ENCODE measurements at places on chromosomes 2 and 18.

DNA sequence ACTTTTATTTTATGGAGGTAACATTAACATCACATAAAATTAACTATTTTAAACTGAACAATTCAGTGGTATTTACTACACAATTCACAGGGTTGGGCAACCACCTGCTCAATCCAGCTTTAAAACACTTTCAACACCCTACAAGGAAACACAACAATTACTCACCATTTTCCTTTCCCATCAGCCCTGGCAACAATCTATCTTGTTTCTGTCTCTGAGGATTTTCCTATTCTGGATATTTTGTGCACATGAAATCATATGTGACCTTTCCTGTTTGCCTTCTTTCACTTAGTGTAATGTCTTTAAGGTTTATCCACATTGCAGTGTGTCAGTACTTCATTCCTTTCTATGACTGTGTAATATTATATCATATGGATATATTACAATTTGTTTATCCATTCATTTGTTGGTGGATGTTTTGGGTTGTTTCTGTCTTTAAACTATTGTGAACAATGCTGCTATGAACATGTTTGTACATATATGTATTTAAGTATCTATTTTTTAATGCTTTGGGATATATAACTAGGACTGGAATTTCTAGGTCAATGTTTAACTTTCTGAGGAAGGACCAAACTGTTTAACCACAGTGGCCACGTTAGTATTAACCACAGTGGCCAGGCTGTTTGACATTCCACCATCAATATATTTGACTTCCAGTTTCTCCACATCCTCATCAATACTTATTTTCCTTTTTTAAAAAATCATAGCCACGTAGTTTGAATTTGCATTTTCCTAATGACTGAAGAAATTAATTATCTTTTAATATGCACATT lies 72.4 kb upstream of the KIF5C start:
- DNase-seq: no peak

GRCh38 chr18:6728809-6729246 lies 688 bp upstream of the ARHGAP28 start:
- no peak for DNase-seq

GRCh38 chr18:68724021-68724420 lies 9.1 kb upstream of the TMX3 start:
- DNase-seq: no peak

DNA sequence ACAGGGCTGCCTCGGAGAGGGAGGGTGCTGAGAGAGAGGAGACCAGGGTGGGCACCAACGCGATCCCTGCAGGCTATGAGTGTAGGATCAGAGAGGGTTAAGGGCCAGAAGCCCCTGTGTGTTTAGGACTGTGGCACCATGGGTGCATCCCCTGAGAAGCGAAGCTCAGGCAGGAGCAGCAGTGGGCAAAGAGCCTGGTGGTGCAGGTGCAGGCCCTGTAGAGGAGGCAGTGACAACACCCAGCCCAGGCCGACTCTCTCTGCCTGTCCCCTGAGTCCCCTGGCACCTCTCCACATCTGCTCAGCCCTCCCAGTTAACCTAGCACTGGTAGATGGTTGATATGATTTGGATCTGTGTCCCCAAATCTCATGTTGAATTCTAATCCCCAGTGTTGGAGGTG lies 139.8 kb downstream of the RNF152 start:
- no peak for DNase-seq

- DNase-seq: no peak
Measured at GRCh38 chr2:64493788-64494187, 30.3 kb upstream of the AFTPH start.

GRCh38 chr2:100411841-100412292 lies 5.6 kb downstream of the CHST10 start:
- no peak for DNase-seq

- no peak for DNase-seq
Measured at GRCh38 chr2:56448403-56449001, 264.7 kb downstream of the CCDC85A start.

GRCh38 chr2:105438104-105438929 lies 39.5 kb upstream of the FHL2 start:
- no peak for DNase-seq

DNA sequence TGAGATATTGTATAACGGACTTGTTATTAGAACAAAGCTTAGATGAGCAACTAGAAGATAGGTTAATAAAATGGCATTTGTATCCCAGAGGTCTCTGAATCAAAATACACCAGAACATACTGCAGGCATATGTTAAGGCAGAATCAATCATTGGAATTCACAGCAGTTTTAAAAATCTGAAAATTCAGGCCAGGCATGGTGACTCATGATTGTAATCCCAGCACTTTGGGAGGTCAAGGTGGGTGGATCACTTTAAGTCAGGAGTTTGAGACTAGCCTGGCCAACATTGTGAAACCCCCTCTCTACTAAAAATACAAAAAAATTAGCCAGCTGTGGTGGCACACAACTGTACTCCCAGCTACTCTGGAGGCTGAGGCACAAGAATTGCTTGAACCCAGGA lies 405.2 kb downstream of the ZEB2 start:
- DNase-seq: no peak

- DNase-seq: no peak
Measured at GRCh38 chr18:13544953-13545352, 181.4 kb downstream of the FAM210A start.

GRCh38 chr2:144475044-144475443 lies 44.9 kb downstream of the ZEB2 start:
- DNase-seq: no peak

- peak; percentile 80 for DNase-seq
Measured at GRCh38 chr2:129877289-129877741, 102.2 kb upstream of the RAB6C start.

- DNase-seq: no peak
Measured at GRCh38 chr2:168789776-168790175, 12.7 kb upstream of the NOSTRIN start.

DNA sequence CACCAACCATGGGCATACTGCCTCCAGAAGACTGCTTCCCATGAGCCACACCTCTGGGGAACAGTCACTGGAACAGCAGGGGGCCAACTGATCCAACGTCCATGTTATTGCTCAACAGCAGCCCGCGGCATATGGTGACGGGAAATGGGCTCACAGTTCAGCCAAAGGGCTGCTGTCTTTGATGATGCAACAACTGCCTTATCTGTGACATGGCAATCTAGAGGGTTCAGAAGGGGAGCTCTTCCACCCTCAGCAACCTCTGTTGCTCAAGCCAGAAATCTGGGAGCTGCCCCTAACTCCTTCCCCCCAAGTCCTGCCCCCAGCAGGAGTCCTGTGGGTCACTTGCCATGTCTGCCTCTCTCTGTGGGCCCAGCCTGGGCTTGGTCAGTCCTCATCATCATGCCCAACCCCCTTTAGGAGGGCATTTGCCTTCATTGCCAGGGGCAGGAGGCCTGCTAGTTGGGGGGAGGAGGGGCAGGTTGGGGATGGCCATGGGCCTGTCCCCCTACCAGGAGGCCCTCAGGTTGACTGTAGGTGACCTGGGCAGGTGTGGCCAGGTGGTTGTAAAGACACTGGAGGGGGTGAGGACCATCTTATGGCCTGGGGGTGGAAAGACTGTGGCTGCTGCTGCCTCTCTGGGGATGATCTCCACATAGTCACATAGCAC lies 212.9 kb downstream of the CYP26B1 start:
- no peak for DNase-seq

GRCh38 chr2:109558076-109558882 lies 55.5 kb downstream of the SEPTIN10 start:
- no peak for DNase-seq

DNA sequence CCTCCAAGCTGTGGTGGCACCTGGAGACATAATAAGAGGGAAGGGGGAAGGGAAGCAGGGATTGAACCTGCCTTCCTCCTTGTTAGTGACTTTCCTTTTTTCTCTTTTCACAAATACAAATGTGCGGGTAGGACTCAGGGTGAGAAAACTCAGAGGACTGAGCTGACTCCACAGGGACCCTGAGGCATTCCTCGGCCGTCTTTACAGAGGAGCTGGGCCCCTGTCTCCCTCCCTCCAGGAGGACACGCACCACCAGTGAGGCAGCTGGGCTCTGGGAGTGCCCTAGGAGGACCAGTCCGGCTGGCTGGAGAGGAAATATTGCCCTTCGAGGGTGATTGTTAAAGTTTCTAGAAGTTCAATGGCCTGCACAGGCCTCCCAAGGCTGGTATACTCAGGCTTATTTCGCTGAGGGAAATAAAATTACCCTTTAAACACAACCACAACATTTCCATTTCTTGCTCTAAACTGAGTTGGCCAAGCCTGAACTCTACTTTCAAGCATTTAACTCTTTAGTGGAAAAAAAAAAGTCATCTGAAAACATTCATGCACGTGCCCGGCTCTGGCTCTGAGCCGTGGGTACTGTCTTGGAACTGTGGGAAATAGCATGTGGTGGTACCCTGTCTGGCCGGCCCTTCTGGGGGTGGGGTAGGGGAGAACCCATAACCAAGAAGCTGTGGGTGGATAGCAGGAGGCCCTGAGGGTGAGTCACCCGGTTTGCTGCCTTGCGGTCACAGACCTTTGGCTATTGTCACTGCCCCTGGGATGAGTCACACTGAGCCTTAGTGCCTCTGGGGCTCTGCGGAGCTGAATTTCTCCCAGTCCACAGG lies 116.0 kb downstream of the COPS8 start:
- DNase-seq: peak; percentile 10

DNA sequence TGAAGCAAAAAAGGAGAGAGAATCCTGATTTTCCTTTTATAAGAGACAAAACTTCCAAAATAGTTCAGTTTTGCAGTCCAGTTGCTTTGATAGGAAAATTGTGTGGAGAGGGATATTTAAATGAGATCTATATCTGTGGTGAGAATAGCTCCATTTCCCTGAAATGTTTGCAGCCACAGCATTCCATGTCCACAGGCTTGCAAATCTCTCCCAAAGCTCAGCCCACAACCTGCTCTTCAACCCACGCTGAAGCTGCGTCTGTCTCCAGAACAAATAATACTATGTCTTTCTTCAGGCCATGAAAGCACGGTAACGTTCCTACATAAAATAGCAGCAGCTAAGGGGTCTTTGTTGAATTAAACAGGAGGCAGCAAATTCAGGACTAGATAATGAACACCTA lies 31.8 kb downstream of the TMEM17 start:
- DNase-seq: no peak

GRCh38 chr2:191778041-191778440 lies 68.8 kb downstream of the CAVIN2 start:
- no peak for DNase-seq

GRCh38 chr18:2222270-2223185 lies 348.8 kb downstream of the METTL4 start:
- DNase-seq: no peak

GRCh38 chr2:54670485-54671009 lies 52.9 kb upstream of the EML6 start:
- no peak for DNase-seq

- DNase-seq: no peak
Measured at GRCh38 chr18:34297287-34297686, 72.6 kb upstream of the NOL4 start.

- DNase-seq: no peak
Measured at GRCh38 chr2:163345795-163346573, 389.8 kb downstream of the FIGN start.

DNA sequence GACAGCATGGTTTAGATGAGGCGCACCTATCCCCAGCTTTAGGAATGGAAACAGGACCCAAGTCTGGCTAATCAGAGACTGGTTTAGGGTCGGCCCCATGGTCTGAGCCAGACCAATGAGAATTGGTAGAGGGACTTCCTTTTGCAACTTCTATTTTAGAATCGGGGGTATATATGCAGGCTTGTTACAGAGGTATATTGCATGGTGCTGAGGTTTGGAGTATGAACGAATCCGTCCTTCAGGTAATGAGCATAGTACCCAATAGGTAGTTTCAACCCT lies 1.5 kb upstream of the BOLA3 start:
- no peak for DNase-seq

GRCh38 chr2:121810959-121811853 lies 55.8 kb downstream of the TSN start:
- no peak for DNase-seq

DNA sequence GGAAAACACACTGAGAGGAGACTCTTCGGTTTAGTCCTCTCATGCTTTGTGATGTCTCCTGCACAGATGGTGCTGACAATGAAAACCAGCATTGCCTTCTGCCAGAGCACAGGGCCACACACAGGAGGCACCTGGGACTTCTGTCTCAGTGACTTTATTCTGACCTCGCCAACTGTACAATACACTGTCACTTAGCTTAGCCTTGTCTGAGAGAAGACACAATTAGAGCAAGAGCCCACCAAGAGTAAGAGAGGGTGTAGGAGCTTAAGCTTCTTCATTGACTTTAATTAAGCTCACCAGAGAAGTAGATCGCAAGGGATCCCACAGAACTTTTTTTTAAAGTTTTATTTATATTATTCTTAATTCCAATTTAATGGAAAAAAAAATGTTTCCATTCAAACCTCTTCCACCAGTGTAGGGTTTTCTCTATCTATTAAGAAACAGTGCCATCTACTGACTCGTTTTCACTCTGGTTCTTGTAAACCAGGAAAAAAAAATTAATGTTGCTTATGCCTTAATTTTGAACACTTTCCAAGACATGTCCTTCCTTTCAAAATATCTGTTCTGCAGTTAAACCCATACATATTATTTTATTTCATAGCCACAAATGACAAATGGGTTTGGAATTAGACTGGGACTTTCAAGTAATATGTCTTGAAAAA lies 42.4 kb upstream of the DDX18 start:
- DNase-seq: no peak

DNA sequence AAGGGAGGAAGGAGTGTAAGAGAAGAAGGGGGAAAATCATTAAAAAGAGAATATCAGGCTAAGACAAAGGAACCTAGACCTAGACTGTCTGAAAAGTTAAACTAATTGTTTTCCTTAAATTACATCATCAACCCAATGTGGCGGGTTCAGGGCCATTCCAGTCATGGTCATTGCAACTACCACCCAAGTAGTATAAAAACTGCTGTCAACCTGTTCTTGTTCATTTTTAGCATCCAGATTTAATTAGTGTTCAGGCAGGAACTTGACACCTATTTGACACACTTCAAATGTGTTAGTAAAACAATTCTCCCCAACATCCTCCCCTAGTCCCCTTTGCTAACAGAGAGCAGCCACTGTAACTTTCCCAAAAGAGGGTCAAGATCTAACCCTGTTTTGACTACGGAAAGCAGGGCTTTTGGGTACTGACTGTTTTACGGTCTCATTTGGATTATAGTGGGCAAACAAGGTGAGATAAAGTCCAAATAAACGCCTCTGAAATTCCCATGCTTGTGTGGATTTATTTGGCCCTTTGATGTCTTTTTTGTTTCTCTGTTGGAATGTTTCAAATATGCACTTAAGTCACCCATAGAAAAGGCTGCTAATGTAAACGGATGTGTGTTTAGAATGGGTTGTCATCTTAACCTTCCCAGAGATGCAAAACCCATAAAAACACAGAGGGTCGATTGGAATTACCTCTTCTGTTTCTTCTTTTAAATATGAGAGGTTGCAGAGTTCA lies 19.3 kb upstream of the TANC1 start:
- DNase-seq: no peak

DNA sequence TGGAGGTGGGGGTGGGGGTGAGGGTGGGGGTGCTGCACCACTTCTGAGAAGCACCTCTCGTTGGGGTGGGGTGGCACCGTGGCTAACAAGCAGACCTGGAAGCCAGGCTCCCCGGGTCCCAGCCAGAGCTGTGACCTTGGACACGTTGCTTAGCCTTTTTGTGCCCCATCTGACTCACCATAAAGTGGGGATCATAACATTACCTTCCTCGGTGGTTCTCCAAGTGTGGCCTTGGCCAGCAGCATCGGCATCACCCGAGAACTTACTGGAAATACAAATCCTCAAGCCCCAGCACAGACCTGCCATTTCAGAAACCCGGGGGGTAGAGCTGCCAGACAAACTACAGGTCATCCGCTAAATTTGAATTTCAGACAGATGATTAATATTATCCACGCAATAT lies 58.7 kb upstream of the SLC66A3 start:
- DNase-seq: no peak

- DNase-seq: no peak
Measured at GRCh38 chr18:13610555-13611141, 115.7 kb downstream of the FAM210A start.
